ENCODE measurements at places on chromosomes 7 and 10. TPM values are rescaled to one million over a fixed set of nuclear protein-coding genes. Genes with fewer than 3 reads are reported as not detected.

DNA sequence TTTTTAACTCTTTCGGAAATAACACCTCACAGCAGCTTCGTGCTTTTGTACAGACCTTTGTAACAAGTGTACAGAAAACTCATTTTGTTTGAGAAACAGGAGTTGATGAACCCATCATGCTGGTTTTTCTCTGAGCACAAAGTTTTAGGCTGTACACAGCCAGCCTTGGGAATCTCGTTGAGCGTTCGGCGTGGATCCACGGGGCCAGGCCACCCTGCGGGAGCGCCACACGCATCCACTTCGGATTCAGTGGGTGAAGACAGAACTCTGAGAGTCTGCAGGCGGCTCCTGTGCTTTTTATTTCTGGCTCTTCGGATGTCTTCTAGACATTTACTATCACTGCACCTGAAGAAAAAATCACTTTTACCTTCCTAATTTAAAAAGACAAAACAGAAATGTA is 131.2 kb downstream of the SMURF1 start:
- no peak for ATAC-seq

DNA sequence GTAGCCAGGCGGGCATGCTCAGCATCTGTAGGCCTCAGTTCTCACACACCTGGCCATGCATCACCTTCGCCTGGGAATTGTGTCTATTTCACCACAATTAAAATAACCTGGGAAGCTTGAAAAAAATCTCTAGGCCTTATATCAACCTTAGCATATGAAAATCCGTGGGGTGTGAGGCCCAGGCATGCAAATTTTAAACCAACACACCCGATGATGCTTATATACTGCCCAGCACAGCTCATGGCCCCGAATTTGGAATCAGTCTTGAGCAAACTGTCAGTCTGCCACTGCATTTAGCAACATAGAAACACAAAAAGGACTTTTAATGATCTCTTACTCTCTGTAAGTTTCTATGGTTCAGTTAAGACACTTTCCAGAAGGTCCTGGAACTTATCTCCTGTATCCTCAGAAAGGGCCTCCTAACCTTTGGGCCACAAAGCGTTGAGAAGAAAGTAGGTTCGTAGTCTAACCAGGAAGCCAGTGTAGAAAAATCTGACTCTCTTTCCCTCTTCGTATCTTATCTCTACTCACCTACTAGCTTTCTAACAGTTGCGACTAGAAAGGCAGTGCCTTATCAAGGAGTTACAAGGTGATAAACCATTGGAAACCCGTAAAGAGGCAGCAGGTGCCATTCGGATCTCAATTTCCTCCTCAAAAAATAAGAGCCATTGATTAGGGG is 12.0 kb upstream of the DMBT1 start:
- ATAC-seq = no peak

GRCh38 chr7:100352984-100353684 is 4.8 kb upstream of the PILRB start:
- no peak for ATAC-seq

GRCh38 chr10:114326795-114327194 is 77.5 kb downstream of the AFAP1L2 start:
- ATAC-seq = no peak

DNA sequence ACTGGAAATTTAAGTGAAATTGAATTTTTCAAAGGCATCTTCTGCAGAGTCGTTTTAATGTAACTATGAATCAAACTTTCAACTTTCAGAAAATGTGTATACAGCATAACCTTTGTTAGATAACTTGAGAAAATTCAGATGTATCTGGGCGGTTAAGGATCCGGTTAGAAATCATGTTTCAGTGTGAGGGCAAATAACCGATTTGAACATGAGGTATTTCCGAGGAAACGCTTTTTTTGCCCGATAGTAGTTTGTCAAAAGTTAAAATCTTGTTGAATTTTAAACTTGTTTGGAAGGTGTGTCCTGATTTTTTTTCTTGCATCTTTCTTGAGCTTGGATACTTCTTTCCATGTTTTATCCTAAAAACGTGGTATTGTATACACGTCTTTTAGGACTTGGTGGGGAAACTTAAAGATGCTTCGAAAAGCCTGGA is 1.3 kb upstream of the BMI1 start:
- no peak for ATAC-seq

GRCh38 chr7:51340936-51341335 is 24.3 kb upstream of the COBL start:
- ATAC-seq = no peak

Gene GPER1
- total RNA-seq = 1.6 TPM

DNA sequence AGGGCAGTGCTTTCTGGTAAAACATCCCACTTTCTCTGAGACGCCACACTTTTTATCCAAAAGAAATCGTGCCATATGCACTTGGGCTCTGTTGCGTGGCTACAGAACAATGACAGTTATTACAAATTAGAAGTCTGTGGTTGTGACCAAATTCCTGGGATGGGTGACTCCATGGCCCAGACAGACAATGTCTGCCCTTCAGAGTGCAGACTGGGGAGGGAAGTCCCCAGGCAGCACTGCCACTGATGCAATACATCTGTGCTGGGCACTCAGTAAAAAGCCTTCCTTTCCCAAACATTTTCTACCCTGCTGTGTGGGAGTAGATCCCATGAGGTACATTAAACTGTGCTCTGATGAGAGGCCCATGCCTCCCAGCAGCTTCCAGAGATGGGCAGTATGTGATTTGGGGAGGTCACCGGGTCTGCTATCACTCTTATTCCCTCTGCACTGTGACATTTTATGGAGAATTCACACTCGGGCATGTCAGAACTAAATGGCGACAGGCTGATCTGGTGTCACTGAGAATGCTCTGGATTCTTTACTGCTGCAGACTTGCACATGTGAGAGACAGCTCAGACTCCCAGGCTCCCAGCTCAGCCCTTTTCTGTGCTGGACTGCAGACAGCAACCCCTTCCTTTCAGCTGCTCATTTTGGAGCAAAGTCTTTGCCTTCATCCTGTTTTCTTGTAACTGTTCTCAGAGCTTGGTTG is 243.5 kb upstream of the ZNF32 start:
- ATAC-seq = no peak

- no peak for ATAC-seq
Observed at GRCh38 chr7:116521046-116521664, 3.7 kb upstream of the CAV1 start.

- peak; percentile 73 for ATAC-seq
Observed at GRCh38 chr7:42272793-42273665, 36.0 kb upstream of the GLI3 start.

GRCh38 chr7:82044497-82045080 is 274.7 kb upstream of the HGF start:
- no peak for ATAC-seq

GRCh38 chr10:49114718-49115014 is 656 bp downstream of the VSTM4 start:
- no peak for ATAC-seq

GRCh38 chr7:5526100-5526905 is 102.7 kb upstream of the TNRC18 start:
- peak; percentile 0 for ATAC-seq

Gene LIPM
- not detected for total RNA-seq

- ATAC-seq = no peak
Observed at GRCh38 chr10:43599333-43599732, 6.9 kb upstream of the ZNF485 start.

DNA sequence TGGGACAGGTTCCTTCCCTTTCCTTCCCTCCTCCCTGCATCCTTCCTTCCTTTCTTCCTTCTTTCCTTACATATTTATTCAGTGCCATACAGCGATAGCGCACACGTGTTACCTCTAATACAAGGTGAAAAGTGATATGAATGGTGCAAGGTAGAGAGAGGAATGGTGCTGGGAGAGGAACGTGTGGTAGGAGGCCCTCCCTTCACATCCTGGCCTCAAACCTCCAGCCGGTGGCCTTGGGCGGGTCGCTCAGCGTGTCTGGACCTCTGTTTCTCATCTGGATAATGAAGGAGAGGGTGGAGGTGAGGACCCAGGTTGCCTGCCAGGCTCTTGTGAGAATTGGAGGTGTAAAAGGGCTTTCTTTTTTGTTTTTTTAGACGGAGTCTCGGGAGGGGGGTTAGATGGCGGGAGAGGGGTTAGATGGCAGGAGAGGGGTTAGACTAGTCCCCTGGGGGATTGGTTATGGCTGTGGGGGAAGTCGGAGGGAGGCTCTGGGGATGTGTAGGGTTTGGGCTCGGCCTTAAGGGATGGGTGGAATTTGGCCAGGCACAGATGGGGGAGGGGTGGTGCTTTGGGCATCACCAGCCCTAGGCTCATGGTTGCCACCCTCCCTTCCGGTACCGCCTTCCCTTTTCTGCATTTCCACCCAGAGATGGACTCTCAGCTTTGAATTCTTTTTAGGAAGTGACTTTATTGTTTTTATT is 14.9 kb downstream of the CHST3 start:
- no peak for ATAC-seq

Gene STRIP2
- 3.4 TPM for total RNA-seq

Gene LRIT1
- total RNA-seq = not detected

GRCh38 chr7:25626451-25627131 is 398.3 kb upstream of the NPVF start:
- no peak for ATAC-seq

DNA sequence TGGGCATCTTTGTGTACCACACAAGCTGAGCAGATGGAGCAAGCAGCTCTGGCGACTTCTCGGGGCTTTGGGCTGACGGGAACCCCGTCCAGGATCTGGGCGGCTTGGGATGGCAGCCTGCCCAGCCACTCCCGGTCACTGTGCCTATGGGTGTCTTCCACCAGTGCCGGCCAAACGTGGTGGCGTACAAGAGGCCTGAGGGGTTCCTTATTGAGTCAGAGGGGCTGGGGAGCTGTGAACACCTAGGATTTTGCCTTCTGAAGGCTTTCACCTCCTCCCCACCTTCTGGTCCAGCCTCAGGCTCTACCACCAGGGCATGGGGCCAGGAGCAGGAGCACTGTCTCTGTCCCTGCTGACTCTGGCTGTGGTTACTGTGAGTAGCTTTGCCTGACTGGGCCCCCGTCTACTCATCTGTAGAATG is 71.8 kb upstream of the PPIF start:
- ATAC-seq = peak; percentile 15

DNA sequence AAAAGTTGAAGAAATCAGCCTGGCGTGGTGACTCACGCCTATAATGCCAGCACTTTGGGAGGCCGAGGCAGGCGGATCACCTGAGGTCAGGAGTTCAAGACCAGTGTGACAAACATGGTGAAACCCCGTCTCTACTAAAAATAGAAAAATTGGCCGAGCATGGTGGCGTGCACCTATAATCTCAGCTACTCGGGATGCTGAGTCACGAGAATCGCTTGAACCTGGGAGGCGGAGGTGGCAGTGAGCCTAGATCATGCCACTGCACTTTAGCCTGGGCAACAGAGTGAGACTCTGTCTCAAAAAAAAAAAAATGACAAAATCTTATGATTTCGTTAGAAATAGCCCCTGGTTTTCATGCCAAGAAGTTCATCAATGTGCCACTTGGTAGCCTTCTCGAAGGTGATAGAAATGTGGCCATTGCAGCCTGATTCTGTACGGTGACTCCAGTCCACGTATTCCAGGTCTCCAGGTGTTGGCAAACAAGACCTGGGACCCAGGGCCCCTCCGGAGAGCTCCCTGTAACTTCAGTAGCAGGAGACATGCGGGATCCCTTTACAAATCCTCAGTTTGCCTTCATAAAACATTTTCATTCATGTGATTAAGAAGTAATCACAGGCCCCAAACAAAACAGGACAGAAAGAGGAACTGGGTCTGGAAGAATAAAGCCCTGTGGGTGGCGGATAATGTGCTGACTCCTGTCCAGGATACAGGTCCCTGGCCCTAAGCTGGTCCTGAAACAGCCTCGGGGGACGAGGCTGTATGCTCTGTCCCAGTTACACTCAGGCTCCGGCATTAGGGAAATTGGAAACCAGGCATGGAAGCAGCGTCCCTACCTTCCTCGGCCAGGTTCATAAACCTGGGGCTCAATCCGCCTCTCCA is 207.3 kb upstream of the SH2B2 start:
- no peak for ATAC-seq

- ATAC-seq = peak; percentile 35
Observed at GRCh38 chr10:62653254-62653653, 151.3 kb upstream of the ADO start.

DNA sequence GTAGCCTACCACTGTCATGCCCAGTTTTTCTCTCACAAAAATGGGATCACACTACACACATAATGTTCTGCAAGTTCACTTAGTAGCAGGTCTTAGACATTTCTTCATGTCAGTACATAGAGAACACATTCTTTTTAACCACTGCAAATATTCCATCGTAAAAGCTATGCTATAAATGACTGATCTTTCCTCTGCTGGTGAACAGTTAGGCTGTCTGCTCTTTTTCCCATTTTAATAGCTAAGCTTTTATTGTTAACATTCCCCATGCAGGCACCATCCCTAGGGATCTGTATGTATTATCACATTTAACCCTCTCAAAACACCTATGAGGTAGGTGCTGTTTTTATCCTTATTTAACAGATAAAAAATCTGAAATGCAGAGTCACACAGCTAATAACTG is 46.2 kb upstream of the PDCD4 start:
- ATAC-seq = no peak

- ATAC-seq = no peak
Observed at GRCh38 chr10:49465736-49466135, 69.8 kb upstream of the DRGX start.

Gene SPDYE2B
- total RNA-seq = not detected

DNA sequence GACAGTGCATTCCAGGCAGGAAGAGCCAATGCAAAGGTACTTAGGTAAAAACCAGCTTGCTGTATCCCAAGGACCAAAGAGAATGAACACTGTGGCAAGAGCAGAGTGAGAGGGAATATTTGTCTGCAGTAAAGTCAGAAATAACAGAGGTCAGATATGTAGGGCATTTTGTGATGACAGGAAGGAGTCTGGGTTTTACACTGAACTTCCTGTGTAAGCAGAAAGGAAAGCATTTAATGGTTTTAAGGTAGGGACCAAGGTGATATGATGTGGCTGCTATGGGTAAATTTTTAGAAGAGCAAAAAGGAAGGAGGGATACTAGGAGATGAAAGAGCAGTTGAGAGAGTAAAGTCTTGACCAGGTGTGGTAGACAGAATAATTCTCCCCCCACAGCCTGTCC is 10.1 kb downstream of the ABCB1 start:
- ATAC-seq = no peak

Gene ZC3HAV1L
- 6.3 TPM for total RNA-seq
